Kidney (tissue), 22 donors: ENCODE measurements at places on chromosomes 3 and 15.
A peak's percentile ranks its signal among the peaks of the same experiment; 100 is the strongest.

DNA sequence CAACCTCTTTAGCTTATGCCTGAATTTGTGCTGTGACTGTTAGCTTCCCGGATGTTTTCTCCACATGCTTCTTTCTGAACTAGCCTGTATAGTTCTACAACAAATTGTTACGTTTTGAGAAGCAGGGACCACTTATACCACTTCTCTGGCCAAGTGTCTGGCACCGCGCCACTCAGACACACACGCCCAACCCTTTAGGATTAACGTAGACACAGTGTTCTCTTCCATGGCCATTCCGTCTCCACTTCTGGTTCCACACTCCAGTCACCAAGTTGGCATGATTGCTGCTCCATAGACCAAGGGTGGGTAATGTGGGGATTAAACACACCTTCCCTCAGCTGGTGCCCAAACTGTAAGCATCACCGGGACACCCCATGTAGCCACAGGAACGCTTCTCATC lies 755 bp upstream of the TMEM108 start:
- DNase-seq: no peak

DNA sequence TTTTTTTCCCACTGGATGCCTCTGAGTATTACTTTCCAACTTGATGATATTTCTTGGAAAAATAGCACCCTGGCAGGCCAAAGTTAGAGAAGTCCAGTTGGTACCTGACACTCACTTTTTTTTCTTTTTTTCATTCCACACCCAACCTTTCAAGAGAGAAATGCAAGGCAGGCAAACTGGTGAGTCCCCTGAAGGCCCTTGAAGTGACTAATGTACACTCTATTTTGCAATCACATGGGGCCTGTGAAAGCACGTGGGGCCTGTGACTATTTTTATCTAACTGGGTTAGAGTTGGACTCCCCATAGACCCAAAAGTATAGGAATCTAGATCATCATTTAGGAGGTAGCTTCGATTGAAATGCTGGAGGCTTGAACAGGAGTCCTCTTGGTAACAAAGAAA lies 316.7 kb downstream of the CHL1 start:
- DNase-seq: no peak

DNA sequence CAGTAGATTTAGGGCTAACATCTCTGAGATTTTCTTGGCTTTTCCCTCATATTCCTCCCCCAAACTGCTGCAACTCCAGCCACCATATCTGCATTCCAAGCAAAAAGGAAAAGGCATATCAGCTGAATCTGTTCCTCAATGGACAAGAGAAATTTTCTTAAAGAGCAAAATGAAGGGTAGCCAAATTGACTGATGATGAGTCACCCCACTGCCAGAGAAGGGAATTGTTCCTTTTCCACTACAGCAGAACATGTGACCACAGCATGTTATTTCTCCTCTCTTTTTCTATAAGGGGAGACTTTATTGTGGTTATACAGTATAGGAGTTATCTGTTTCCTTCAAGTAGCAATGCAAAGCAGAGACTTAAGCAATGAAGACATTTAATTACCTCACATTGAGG lies 172.5 kb downstream of the MTHFS start:
- no peak for DNase-seq

DNA sequence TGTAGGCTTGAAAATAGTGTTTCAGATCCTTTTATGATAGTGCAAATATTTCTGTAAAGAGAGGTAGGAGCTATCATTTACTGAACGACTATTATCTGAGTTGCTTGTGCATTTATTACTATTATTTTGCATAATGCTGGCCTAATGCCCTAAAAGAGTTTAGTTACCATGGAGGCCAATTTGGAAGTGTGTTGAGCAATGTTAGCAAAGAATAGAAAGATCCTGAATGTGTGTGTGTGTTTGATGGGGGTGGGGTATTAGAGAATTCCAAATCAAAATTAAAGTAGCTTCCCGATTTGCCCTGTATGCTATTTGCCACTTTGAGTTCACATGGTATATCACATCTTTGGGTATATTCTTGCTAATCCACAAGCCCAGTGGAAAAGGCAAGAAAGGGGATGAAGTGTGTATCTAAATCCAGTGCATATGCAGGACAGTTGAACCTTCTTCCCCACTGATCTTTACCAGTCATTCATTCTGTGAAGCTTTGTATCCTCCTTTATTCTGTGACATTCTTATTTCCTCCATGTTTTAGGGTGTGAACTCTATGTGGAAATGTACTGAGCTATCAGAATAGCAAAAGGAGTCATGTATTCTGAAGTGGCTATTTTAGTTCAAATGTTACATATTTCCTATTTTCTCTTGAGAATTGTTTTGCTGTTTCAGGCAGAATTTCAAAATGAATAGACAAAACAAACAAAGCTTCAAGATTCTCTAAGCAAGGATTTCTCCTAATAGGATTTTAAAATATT lies 45.7 kb upstream of the PLSCR5 start:
- DNase-seq: no peak

DNA sequence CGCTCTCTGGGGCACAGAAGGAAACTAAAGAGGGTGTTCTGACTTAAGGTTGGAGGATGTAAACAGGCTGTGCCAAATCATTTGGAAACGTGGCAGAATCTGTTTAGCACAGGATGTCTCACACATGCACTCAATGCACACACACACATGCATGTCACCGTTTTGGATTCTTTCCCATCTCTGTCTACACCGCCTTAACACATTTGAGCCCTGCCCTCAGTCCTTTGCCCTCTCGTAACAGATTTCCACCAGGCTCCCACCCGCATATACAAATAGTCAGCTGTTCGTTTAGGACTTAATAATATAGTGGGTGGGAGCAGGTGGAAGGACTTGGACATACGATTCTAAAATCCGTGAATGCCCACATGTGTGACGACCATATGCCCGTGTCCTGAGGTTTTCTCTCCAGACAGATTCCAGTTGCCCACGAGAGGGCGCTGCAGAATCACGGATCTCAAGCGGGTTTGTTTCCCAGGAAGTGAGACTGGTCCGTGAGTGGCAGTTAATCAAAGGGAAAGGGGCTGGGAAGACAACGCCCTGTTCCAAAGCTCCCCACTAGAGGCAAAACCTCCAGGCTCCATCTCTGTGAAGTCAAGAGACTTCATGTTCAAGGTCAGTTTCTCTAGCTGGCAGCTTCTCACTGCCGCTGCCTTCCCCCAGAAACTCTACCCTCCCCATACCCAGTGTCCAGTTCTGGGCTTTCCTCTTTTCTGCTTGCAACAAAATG lies 44.5 kb downstream of the NOX5 start:
- DNase-seq: peak; percentile 94

DNA sequence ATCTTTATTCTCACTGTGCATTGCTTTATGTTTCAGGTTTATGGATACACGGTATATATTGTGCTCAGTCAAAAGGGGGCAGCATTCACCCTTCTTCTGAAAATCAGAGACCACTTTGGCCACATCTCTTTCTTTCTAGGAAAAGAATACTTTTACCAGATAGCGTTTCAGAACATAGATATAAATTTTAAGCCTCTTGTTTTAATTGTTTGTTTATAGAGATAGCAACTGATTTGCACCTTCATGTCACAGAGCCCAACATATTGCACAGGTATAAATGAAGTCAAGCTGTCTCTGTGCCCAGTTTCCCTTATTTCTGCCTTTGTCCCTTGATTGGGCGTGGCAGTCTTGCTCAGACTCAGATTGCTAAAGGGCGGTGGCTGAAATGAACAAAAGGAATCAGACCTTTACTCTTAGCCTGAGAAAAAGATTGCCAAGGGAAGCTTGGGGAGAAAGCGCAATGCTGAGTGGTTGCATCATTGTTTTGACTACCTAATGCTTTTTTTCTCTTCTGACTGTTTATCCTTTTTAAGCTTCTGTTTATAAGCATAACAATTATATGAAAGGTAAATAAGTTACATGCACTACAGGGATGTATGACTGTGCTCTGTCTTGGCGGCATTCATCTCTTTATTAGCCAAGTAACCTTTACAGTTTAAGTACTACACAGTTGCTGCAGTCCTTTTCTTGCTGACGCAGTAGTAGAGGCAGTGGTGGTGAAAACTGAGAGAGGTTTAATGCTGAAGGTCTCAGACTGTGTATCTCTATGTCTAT lies 70.8 kb upstream of the ZBTB20 start:
- DNase-seq: peak; percentile 37

GRCh38 chr3:13880811-13881156 lies 913 bp upstream of the WNT7A start:
- DNase-seq: no peak
